Left ventricle myocardium superior (tissue), 1 donor: ENCODE measurements at places on chromosomes 7 and 10.
A peak's percentile ranks its signal among the peaks of the same experiment; 100 is the strongest.

GRCh38 chr10:4008676-4009382 is 223.8 kb upstream of the KLF6 start:
- no peak for DNase-seq

DNA sequence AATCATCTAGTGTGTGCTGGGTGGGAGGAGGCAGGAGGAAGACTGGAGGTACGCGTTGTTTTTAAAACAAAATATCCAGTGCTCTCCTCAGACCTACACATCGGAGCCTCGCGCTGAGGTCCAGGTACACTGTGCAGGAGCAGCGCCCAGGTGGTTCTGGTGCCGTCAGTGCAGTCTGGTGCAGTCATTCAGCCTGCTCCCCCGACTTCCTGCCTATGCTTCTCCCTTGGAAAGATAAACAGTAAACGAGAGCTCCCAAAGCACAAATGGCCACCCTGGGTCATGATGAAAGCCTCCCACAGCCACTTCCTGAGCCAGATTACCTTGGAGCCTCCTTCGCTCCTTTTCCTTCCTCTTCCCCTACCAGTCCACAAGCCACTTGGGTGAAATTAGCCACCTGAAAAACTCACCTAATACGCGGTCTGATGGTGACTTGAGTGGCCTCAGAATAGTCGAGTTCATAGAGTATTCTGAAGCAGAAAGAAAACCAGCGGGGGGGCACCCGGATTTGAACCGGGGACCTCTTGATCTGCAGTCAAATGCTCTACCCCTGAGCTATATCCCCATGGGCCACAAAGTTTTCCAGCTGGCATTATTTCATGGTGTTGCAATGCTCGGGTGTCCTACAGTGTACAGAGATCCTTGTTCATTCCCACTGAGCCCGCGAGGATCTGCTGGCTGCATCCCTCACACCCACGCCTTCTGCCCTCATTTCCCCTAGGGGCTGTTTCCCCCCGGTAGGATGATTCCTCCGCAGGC is 82.5 kb downstream of the ZNF467 start:
- DNase-seq: peak; percentile 39

DNA sequence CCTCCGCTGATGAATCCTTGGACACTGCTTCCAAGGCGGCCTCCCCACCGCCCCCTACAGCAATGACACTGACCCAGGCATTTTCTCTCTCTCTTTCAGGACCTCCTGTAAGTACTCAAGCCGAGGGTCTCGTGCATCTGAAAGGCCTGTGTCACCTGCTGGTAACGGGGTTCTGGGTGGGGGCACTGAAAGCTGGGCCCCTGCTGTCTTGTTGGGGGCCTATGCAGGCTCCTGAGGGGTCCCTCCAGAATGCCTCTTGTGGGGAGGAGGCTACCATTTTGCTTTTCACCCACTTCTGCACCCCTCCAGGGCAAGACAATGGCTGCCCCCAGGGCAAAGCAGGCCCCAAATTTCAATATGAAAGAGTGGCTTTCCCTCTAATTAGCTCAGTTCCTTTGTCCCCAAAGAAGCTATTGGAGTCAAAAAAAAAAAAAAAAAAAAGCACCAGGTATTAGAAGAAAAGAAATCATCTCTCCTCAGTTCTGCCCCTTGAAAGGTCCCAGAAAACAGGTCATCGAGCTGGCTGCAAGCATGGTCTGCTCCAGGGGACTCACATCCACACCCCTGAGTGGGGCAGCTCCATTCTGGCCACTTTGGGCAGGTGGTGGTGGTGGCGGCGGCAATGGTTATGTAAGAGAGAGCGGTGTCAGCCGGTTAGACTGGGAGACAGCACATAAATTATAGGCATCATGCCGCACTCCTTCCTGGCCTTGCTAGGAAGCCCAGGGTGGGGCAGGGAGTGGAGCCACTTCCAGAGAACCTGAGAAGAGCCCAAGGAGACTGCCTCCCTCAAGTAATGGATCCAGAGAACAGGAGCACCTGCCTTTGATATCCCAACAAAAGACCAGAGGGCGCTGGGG is 66.2 kb downstream of the COL13A1 start:
- DNase-seq: no peak

GRCh38 chr10:101330631-101331225 is 23.2 kb upstream of the BTRC start:
- no peak for DNase-seq

GRCh38 chr7:39621784-39622411 is 1.5 kb upstream of the RALA start:
- DNase-seq: no peak

- DNase-seq: no peak
These were observed 23.5 kb upstream of the FAM180A start for GRCh38 chr7:135771961-135772638.

DNA sequence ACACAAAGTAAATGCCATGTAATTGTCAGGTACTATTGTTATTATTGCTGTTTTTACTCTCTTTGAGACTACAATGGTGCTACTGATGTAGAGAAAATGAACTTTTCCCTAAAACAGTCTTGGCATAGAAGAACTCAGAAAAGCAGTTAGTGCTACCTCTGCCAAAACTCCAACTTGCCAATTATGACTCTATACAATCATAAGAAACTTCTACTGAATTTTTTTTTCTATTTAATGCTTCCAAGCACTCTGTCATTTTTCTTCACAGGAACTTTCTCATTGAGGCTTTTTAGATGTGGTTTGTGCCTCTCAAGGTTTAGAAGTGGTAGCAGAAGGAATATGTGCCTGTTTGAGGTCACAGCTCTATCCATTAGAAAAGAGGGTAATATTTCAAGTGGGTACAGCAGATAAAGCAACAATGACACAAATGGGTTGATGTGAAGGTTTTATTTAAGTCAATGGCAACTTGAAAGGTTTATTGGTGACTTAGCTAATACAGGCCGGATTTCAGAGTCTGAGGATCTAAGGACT is 64.0 kb upstream of the FERD3L start:
- no peak for DNase-seq

DNA sequence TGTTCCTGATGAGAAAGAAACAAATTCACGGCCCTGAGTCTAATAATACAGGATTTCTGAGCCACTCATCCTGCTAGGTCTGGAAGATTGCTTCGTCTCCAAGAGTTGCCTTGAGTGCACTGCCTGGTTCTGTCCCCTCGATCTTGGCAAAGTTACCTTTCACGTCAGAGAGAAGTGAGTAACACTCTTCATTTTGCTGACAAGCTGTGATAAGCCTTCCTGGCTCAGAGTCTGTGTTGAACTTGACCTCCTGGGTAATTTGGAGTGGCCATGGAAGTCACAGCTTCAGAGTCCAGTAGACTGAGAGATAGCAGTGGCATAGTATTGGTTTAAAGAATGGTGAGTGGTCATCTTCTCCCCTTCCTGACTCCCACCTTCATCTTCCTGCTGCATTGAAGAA is 64.7 kb upstream of the LRGUK start:
- no peak for DNase-seq

DNA sequence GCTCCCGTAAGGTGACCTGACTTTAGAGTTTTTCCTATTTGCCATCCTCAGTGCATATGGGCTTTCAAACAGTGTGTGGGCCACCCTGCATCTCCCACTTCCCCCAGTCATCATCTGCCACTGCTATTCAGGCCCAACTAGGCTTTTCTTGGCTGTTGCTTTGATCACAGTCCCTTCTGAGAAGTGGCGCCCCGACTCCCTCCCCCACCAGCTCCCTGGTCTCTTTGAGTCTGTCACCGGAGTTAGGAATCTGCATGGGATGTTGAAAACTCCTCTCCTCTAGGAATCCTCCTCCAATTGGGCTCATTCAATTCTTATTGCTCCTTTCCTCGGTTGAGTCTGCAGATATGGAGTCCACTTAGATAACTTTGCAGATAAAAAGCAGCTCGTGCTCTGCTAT is 32.1 kb downstream of the HIF1AN start:
- DNase-seq: no peak

DNA sequence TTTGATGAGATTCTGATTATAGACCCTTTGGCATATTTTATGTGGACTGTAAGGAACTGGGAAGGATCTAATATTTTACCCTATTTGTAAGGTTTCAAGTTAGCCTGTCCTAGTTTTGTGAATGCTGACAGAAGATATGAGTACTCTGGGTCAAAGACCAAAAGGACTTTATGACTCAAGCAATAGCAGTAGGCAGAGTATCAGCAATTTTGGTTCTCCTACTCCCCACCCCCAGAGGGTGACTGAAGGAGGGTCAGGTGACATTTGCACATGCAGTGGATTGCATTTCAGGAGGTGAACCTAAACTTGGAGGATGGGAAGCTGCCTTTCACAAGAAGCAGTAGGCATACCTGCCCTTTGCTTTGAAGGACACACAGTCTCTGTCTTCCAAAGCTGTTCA is 84.0 kb upstream of the KLF6 start:
- DNase-seq: no peak

DNA sequence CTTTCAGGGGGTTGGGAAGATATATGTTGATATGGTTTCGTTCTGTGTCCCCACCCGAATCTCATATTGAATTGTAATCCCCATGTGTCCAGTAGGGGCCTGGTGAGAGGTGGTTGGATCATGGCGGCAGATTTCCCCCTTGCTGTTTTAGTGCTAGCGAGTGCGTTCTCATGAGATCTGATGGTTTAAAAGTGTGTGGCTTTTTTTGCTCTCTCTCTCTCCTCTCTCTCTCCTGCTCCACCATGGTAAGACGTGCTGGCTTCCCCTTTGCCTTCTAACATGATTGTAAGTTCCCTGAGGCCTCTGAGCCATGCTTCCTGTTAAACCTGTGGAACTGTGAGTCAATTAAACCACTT is 68.4 kb upstream of the PDZD8 start:
- DNase-seq: no peak

DNA sequence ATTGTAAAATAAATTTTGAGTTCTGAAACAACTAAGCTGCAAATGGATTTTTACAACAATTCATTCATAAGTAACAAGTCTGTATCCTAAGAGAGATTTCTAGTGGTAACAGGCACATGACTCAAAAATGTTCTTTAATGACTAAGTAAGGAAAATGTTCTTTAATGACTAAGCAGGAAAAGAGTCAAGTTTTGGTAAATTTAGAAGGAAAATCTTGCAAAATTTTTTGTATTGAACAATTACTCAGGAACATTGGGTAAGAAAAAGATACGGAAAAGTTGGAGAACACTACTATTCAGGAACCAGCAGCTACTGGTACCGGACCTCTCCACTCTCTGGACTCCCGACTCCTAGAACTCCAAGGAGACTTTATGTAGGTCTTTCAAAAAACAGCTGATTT is 33.5 kb downstream of the HYCC1 start:
- no peak for DNase-seq

- DNase-seq: no peak
These were observed 51.4 kb downstream of the C10orf67 start for GRCh38 chr10:23293145-23293724.

DNA sequence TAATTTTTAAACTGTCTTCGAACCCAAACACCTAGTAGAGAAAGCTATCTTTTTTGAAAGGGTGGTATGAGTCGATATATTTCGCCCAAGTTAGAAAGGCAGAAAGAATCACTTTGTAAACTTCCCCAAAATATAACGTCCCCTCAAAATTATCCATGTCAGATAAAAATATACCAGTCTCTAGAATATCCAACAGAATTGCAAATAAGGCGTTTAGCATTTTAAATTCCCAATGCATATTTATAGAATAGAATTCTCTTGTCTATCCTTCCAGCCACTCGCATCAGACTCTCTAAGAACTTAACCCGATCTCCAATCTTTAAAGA is 2.1 kb downstream of the CTBP2 start:
- no peak for DNase-seq

DNA sequence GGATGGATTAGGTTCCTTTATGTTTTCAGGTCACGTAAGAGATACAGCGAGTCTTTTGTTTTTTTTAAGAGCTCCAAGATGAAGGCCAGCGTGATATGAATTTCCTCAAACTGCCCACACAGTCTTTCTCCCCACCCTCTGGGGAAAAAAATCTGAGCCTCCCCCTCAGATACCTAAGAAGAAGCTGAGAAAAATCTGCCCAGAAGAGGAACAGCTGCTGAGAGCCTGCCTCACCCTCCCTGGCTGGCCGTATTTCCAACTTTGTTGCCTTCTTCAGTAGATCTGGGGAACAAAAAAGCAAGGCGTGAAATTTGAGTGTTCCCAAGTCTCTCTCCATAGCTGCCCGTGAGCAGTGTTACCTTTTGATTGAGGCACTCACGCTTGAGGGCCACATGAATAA is 208.1 kb downstream of the KIAA1217 start:
- DNase-seq: no peak

DNA sequence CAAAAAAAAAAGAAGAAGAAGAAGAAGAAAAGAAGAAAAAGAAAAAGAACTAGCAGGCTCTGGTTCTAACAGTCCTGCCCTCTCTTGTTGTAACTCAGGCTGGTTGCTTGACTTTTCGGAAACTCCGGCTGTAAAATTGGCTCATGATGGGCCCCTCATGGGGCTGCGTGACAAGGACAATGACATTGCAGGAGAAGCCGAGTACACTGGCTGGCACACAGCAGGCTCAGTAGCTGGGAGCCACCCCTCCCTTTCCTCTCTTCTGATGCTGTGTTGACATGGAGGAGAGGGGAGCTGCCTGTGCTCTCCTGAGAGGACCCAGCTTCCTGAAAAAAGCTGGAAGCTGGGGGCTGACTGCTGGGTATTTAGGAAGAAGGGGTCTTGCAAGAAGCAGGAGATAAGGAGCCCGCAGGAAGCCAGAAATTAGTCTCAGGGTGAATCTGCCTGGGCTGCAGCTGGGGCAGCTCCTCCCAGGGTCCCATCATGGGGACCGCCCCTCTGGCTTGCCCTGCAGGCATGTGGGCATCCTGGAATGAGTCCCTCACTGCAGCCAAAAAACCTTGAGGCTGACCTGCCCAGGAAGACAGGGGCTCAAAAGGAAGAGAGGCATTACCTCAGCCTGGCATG is 14.6 kb upstream of the GPR26 start:
- no peak for DNase-seq

GRCh38 chr7:33539659-33540400 is 365.5 kb upstream of the BMPER start:
- DNase-seq: no peak

DNA sequence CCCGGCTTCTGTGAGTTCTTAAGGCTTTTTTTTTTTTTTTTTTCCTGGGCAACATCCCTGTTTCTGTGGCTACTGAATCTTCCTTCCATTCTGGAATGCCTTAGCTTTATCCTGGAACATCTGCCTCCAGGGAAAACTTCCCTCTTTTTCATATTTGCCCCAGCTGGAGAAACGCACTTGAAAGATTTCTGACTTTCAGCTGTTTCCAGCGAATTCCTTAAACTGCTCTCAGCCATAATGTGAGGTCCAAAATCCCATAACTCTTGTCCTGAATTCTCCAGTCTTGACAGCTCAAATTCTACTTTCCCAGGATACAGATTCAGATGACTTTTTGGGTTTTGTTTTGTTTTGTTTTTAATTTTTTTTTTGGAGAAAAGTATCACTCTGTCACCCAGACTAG is 263.6 kb upstream of the AUTS2 start:
- no peak for DNase-seq

DNA sequence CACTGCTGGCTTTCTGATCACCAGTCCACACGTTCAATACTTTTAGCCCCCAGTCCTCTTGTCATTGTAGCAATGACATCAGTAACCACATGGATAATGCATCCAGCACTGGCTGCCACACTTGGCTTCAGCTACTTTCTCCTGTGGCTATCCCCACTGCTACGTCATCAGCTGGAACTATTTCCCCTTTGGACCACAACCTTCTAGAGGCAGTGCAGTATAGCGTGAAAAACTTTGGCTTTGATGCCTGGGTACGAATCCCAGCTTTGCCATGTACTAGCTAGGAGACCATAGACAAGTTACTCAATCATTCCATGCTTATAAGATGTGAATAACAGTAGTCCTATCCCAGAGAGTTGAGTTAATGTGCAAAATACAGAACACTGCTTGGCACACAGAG is 63.2 kb downstream of the CCDC3 start:
- DNase-seq: no peak

GRCh38 chr10:68462536-68462935 is 9.2 kb downstream of the DNA2 start:
- no peak for DNase-seq

- no peak for DNase-seq
These were observed 8.3 kb downstream of the MDFIC start for GRCh38 chr7:114930107-114930661.
